ENCODE measurements at places on chromosomes 16 and 17. TPM values are rescaled to one million over a fixed set of nuclear protein-coding genes. Genes with fewer than 3 reads are reported as not detected.

FZD2 gene
- 0.10 TPM for total RNA-seq

CES3 gene
- 6.3 TPM for total RNA-seq

PLCG2 gene
- total RNA-seq = 13.3 TPM

GSDMA gene
- 0.78 TPM for total RNA-seq

- no peaks in the 10 kb centered on the region for H3K36me3 ChIP-seq
- DNase-seq = no peak
- no peak overlapping the region for H3K27ac ChIP-seq
Observed at GRCh38 chr16:57696240-57696639, 1.6 kb downstream of the DRC7 start.

DNA sequence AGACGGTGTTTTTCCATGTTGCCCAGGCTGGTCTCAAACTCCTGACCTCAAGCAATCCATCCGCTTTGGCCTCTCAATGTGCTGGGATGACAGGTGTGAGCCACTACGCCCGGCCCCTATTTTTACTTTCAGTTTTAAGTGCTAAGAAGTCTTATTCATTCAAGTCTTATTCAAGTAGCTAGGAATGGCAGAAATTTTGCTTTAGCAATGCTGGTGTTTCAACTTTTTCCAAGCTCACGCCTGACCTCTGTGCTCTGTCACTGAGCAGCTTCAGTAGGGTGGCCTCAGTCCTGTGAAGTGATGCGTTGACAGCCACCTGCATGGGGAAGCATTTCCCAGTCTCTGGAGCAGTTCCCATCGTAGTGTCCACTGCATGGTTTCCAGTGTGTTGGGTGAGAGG, 12.9 kb downstream of the ZNF750 start:
- H3K27ac ChIP-seq = no peak overlapping the region
- DNase-seq = no peak
- no peaks in the 10 kb centered on the region for H3K27me3 ChIP-seq
- peaks cover 33% of the 10 kb centered on the region for H3K36me3 ChIP-seq

DNA sequence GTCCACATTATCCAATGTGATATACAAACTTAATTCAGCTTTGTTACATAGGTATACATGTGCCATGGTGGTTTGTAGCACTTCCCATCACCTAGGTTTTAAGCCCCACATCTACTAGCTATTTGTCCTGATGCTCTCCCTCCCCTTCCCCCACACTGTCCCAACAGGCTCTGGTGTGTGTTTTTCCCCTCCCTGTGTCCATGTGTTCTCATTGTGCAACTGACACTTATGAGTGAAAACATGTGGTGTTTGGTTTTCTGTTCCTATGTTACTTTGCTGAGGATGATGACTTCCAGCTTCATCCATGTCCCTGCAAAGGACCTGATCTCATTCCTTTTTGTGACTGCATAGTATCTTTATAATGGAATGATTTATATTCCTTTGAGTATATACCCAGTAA, 196.7 kb downstream of the CDH11 start:
- H3K27ac ChIP-seq = no peak overlapping the region
- H3K4me1 ChIP-seq = no peaks in the 10 kb centered on the region
- H3K27me3 ChIP-seq = no peaks in the 10 kb centered on the region
- H3K36me3 ChIP-seq = no peaks in the 10 kb centered on the region

- peaks cover 4% of the 10 kb centered on the region for H3K4me1 ChIP-seq
- H3K27ac ChIP-seq = no peak overlapping the region
Observed at GRCh38 chr17:73901661-73902415, 257.6 kb upstream of the SDK2 start.

DNA sequence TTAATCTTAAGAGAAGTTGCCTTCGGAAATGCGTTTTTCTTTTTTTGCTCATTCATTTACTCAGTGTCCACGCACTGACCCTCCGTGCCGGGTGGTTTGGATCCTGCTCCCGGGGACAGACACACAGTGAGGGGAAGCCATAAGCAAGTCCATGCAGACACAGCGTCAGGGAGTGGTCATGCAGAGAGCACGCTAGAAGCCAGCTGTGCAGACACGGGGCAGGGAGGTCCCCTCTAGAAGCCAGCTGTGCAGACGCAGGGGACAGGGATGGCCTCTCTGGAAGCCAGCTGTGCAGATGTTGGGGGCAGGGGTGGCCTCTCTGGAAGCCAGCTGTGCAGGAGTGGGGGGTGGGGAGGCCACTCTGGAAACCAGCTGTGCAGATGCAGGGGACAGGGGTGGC, 4.8 kb downstream of the GAA start:
- DNase-seq = no peak
- no peaks in the 10 kb centered on the region for H3K27me3 ChIP-seq
- H3K4me1 ChIP-seq = peaks cover 13% of the 10 kb centered on the region

DNA sequence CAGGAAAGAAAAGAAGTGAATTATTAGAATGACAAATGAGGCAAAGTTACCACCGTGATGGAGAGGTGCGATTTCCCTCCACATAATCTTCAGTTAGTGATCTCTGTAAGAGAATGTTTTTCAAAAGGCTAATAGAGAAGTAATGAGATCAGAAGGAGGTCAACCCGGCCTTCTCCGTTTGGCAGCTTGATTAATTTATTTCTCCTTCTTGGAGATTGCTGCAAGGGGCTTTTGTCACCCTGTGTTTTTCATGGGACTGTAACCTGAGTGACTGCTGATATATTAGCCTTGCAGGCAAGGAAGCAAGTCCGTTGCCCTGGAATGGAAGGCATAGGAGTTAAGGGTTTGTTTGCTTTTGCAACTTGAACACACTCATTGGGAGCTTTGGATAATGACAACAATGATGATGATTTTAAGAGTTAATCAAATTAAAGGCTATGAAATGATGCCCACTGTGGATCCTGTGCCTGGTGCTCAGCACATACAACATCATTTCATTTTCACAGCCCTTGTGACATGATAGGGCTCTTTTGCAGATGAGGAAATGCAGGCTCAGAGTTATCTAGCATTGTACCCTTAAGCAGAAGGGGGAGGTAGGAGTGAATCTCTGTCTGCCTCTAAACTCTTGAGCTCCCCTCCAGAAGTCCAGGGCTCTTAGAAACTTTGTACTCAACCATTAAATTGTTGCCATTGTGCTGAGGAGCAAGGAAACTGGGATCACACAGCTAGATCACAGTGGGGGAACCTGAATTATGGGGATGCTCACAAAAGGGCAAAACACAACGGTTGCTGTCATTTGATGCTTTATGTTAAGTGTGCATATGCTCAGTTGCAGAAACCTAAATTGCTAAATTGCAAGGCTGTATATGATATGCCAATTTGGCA, 226.3 kb downstream of the WWOX start:
- no peak overlapping the region for H3K27ac ChIP-seq
- no peak for DNase-seq
- no peaks in the 10 kb centered on the region for H3K36me3 ChIP-seq
- H3K4me1 ChIP-seq = no peaks in the 10 kb centered on the region

- peaks cover 17% of the 10 kb centered on the region for H3K36me3 ChIP-seq
- peaks cover 36% of the 10 kb centered on the region for H3K4me1 ChIP-seq
Observed at GRCh38 chr16:677316-678190, 2.1 kb downstream of the RHBDL1 start.

GRCh38 chr16:24189941-24190340, 66.2 kb upstream of the CACNG3 start:
- H3K27me3 ChIP-seq = no peaks in the 10 kb centered on the region
- H3K4me1 ChIP-seq = peaks cover 53% of the 10 kb centered on the region
- no peak for DNase-seq
- peaks cover 47% of the 10 kb centered on the region for H3K36me3 ChIP-seq

DNA sequence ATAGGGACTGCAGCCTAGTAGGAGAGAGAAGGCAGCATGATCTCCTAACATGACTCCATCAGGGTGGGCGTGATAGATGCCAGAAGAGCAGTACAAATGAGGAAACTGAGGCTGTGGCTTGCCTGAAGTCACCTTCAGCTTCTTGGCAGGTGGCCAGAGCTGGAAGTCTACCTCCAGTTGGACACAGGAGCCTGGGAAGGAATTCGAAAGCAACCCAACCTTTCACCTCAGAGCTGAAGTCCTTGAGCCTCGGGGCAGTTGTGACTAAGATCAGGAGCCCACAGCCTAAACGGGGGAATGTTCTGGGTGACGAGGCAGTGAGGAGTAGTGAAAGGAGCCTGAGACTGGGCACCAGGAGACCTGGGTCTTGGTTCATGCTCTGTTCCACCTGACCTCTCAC, 9.4 kb upstream of the SLC52A1 start:
- DNase-seq = no peak
- peaks cover 72% of the 10 kb centered on the region for H3K4me1 ChIP-seq
- H3K27me3 ChIP-seq = no peaks in the 10 kb centered on the region
- peaks cover 27% of the 10 kb centered on the region for H3K36me3 ChIP-seq

DNA sequence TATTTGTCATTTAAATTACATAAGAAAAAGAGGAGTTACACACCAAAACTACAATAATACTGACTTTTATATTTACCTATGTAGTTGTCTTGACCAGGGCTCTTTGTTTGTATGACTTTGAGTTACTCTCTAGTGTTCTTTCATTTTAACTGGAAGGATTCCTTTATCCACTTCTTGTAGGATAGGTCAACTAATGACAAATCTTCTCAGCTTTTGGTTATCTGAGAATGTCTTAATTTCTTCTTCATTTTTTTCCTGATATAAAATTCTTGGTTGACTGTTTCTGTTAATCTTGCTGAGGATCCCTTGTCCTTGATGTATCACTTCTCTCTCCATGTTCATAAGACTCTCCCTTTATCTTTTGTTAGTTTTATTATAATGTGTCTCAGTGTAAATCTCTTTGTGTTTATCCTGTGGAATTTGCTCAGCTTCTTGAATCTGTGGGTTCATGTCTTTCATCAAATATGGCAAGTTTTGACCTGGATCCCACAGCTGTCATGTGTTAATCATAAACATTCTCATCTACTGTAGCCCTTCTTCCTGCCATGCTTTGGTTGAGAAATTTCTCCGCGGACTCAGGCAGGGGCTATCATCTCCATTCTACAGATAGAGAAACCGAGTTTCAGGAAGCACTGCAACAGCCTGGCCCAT, 5.4 kb downstream of the PRSS41 start:
- no peaks in the 10 kb centered on the region for H3K36me3 ChIP-seq
- H3K27ac ChIP-seq = no peak overlapping the region
- peaks cover 29% of the 10 kb centered on the region for H3K27me3 ChIP-seq
- H3K4me1 ChIP-seq = no peaks in the 10 kb centered on the region
- no peak for DNase-seq

DNA sequence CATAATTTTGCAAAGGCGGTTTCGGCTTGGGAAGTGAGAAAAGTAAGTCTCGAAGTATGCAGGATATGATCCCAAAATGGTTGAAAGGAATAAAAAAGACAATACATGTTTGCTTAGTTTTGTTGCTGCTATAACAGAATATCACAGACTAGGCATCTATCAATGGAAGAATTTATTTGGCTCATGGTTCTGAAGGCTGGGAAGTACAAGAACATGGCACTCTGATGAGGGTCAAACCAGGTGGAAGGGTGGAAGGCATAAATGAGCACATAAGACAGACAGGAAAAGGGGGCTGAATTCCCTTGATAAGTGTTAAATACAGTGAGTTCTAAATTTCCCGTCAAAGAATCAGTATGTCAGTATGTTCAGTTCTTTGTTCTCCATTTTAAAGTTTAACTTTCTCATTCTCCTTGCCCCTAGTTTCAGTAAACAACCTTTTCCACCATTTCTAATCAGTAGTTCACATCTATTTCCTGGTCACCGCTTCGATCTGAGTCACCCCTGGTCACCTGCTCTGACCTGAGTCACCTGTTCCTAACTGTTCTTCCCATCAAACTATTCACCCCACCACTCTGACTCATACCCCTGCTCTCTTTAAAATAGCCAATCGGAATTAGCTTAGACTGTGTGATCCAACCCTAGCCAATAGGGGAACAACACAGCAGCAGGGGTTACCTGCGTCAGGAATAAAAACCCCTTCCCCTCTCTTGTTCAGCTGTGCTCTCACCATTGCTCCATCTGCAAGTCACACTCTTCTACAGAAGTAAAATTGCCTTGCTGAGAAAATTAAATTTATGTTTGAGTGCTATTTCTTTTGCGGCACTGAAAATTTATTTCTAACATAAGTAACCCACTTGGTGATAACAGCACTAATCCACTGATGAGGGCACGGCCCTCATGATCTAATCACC, 240.8 kb downstream of the STX8 start:
- H3K27ac ChIP-seq = no peak overlapping the region
- peaks cover 2% of the 10 kb centered on the region for H3K36me3 ChIP-seq
- no peak for DNase-seq
- no peaks in the 10 kb centered on the region for H3K27me3 ChIP-seq
- no peaks in the 10 kb centered on the region for H3K4me1 ChIP-seq
- no peak overlapping the region for H3K4me3 ChIP-seq

All from activated CD4-positive, alpha-beta memory T cell treated with anti-CD3 and anti-CD28 coated beads, Interleukin-2, amount 10 ng/mL, durations not matched to agents 7 days and 5 days (primary cell).